Fibroblast of villous mesenchyme (primary cell): ENCODE measurements at places on chromosomes 2 and 18. TPM values are rescaled to one million over a fixed set of nuclear protein-coding genes. Genes with fewer than 3 reads are reported as not detected.

The LHCGR gene
- under 0.01 TPM in 1 of 2 replicates, not detected in the other for total RNA-seq

The ZNF396 gene
- total RNA-seq, result 0.64 and 1.3 TPM in 2 replicates

The GALNT14 gene
- under 0.01 TPM in 1 of 2 replicates, not detected in the other for total RNA-seq

The HJURP gene
- 12.2 and 27.2 TPM in 2 replicates for total RNA-seq

- no peak for DNase-seq
Observed at GRCh38 chr18:10705786-10706185, 180.0 kb downstream of the NAPG start.

- no peak for DNase-seq
Observed at GRCh38 chr2:27264253-27264752, 1.5 kb upstream of the SLC30A3 start.

GRCh38 chr2:205409411-205409810, 272.9 kb upstream of the NRP2 start:
- no peak for DNase-seq
